Neural progenitor cell (in vitro differentiated cells): ENCODE measurements at places on chromosomes 7 and 10.

DNA sequence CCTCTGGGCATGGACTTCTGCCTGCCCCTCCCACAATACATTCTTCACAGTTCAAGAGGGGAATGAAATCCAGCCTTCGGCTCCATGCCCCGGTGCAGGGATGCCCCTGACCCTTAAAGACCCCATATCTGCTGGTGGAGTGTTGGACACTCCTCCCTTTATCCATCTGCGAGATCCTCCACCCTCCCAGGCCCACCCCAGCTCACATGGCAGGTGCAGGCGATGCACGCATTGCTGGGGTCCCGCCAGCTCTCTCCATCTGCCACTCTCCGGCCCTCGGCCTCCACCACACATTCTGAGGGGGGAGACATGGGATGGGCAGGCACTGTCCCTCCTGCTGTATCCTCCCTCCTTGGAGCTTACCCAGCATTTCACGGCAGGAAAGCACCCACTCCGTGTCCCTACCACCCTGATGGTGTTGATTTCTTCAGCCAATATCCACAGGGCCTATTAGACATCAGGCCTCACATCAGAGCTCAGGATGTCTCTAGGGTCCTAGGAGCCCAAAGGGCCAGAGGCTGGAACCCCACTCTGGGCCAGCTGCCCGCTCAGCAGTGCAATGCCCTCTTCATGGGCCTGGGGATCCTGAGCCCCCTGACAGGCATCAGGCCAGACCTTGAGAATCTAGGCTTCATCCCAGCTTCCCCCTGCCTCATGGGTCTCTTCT is 18.3 kb downstream of the ATP6V1F start:
- DNase-seq = no peak

- DNase-seq = no peak
Measured at GRCh38 chr10:30556189-30556588, 73.4 kb downstream of the LYZL2 start.

- DNase-seq = peak; percentile 81
Measured at GRCh38 chr7:42993038-42993437, 60.9 kb downstream of the MRPL32 start.

DNA sequence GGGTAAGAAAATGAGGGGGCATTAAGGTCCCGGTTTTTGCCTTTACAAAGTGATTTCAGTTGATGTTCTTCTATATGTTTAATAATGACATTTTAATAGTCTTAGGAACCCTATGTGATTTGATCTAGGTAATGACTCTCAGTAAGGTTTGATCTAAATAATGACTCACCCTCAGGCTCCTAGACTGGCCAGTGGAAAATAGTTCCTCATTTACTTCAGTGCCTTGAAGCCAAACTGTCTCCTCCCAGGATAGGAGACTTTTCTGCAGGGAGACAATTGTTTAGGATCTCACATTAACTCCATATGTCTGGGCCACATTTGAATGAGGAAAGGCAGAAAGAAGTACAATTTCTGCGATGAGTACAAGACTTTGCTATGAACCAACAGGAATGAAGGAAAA is 1331.9 kb downstream of the XPNPEP1 start:
- DNase-seq = no peak

- DNase-seq = no peak
Measured at GRCh38 chr10:28410420-28411135, 107.7 kb upstream of the MPP7 start.

- no peak for DNase-seq
Measured at GRCh38 chr10:29957907-29958331, 101.5 kb downstream of the JCAD start.

GRCh38 chr7:34109936-34110780 is 204.8 kb downstream of the BMPER start:
- DNase-seq = no peak

DNA sequence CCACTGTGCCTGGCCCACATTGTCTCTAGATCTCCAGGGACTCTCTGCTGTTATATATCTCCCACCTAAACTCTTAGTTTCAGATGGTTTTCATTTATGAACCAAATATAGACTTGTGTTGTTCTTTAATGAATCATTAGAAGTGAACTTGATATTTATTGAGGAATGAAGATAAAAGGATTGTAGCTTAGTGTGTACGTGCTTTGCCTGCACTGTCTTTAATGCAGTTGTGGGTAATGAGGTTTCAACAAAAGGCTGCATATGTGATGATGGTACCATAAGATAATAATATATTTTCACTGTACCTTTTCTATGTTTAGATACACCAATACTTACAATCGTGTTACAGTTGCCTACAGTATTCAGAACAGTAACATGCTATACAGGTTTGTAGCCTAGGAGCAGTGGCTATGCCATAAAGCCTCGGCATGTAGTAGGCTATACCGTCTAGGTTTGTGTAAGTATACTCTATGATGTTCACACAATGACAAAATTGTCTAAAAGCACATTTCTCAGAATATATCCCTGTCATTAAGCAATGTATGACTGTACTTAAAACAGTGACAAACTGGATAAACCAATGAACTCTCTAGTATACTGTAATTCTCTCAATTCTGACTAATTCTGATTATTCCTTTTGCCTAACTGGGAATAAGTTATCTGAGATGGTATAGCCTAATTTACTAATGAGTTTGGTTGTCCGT is 25.2 kb downstream of the VCL start:
- DNase-seq = no peak
